T-helper 2 cell (primary cell): ENCODE measurements at places on chromosomes 2 and 18.

- DNase-seq = no peak
These were observed 161.6 kb upstream of the CAPN13 start for GRCh38 chr2:30968660-30969397.

DNA sequence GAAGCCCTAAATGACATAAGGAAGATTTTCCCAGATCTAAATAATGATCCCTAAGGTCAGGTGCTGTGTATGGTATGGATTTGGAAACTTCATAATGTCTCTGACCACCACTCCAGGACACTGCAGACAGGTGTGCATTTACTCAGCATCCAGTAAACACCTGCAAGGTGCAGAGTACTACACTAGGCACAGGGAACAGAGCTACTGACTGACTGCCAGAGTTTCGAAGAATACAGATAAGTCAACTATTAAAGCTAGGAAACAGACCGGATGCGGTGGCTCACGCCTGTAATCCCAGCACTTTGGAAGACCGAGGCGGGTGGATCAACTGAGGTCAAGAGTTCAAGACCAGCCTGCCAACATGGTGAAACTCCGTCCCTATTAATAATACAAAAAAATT is 65.0 kb downstream of the ATP8B1 start:
- DNase-seq = no peak

DNA sequence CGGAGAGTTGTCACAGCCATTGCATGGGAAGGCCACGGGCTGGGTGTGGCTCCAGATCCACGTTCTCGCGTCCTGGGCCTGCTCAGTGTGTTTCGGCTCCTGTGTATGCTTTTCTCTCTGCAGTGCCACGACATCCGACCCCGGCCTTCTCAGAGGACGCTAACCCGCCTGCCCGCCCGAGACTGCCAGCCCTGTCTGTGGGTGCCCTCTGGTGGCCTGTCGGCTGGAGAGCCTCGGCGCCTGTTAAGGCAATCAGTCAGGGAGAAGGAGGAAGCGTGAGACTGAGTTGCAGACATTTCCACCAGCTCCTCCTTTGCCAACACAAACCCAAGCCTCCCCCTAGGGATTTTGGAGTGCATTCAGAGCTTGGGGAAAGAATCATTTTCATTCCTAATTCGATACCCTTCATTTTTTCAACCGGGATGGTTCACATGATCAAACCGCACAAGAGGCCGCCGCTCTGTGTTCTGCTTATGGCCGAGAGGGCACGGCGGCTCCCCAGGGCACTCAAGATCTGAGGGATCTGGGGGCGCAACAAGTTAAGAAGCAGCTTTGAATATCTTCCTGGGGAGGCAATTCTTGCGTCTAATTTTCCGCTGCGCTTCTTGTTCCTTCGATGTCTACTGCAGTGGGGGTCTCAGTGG is 37.5 kb upstream of the ZBTB7C start:
- peak; percentile 31 for DNase-seq

DNA sequence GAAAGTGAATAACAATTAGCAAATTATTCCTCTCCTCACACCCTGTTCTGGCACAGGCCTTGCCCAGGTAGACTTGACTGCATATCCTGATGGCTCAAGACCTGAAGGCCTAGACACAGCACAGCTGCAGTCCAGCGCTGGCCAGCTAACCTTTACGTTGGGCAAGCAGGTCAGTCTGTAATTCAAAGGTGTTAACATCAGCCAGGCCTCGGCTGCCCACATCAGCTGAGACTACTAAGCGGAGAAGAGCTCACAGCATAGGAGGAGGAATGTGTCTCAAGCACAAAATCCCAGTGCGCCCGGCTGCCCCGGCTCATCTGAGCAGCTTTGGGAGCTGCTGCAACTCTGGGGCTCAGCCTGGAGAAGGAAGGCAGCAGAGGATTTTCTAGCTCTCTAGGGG is 33.5 kb upstream of the OTOF start:
- DNase-seq = no peak

- no peak for DNase-seq
These were observed 3.8 kb downstream of the SLC66A3 start for GRCh38 chr2:11158916-11159573.

DNA sequence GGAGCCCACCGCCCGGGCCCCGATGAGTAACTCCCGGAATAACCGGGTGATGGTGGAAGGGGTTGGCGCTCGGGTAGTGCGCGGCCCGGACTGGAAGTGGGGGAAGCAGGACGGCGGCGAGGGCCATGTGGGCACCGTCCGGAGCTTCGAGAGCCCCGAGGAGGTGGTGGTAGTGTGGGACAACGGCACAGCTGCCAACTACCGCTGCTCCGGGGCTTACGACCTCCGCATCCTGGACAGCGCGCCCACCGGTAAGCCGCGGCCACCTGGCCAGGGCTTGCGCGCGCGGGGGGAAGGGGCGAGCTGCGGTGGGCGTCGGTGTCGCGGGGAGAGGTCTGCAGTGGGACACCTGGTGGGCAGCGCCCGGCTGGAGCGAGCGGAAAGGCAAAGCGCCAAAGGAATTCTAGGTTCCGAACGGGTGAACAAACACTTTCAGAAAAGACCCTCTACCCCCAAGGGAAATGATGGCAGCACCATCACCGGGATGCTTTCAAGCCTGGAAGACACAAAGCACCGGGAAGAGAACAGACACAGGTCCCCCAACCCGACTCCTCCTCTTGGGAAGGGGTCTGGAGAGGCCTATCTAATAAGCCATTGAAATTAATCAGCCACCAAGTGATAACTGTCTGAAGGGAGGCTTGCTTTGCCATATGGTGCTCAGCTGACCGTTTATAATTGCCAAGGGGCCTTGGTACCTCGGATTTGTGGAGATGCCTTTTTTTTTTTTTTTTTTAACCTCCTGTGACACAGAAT is 1.1 kb downstream of the MIB1 start:
- no peak for DNase-seq

DNA sequence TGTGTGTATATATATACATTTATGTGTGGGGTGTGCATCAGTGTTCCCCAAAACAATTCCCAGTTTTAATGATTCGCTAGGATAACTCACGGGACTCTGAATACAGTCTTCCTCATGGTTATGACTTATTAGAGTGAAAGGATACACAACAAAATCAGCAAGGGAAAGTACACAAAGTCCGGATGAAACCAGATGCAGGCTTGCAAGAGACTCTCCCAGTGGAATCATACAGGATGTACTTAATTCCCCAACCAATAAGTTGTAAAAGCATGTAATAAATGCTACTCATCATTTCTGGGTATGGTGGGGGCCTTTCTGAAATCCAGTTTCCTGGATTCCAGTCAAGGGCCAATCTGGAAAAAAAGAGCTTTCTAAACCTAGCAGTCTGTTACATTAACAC is 654.1 kb upstream of the SYT4 start:
- no peak for DNase-seq

DNA sequence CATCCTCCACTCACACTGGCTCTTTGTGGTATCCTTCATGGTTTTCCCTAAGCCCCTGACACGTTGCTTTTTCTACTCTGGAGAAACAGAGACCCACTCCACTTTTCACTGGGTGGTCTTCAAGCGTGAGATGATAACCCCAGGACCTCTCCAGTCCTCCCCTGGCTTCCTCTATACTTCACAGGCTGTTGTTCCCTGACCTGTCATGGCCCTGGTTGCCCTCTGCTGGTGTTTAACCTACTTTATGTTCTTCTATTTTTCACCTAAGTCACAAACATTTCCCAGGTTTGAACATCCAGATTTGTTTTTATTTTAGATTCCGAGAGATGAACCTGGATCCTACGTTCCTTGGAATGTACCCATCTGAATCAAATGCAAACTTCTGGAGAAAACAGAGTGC is 84.5 kb downstream of the AOX1 start:
- no peak for DNase-seq

DNA sequence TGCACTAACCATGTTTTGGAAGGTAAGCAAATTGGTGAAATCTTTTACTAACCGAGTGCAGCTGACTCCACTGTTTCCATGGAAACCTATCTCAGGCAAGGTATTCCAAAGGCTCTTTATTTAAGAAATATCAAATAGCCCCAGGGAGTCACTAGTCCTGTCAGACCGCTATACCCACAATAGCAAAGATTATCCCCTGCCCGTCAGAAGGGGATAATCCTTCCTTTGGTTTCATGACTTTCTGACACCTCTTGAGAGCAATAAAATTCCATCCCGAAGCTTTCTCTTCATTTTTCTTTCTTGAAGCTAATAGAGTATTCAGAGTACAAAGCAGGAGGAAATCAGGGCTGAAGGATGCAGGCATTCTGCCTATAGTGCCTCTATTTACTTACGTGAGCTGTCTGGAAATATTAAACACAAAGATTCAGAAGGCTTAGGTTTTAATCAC is 34.7 kb upstream of the MAP2 start:
- no peak for DNase-seq

GRCh38 chr2:181812106-181812743 is 79.3 kb upstream of the ITPRID2 start:
- no peak for DNase-seq

DNA sequence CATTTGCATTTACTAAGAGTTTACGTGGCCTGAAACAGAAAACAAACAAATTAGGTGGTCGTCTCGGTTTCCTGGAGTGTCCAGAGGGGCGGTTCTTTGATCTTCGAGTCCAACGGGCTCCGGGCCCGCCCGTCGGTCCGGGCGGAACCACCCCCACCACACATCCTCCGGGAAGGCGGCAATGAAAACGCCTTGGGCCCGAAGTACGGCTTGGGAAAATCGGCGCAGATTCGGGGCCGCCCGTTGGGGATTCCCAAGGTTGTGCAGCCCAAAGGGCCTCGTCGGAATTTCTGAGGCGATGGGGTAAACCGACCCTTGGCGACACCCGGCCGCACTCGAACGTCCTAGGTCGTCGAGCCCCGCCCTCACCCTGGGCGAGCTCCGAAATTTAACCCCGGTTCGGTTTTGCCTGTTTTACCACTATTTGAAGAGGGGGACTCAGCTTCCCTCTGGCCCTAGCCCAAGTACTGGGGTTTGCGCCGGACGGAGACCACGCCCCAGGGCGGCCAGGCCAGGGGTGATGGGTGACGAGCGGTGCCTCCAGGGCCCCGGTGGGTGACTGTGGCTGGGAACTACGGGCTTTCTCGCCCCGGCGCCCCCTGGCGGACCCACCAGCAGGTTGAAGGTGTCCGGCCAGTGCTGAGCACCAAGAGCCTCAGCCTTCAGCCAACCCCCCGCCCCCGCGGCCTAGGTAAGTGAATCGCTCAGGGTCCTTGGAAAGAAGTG is 1.9 kb upstream of the CFAP53 start:
- DNase-seq = peak; percentile 56

DNA sequence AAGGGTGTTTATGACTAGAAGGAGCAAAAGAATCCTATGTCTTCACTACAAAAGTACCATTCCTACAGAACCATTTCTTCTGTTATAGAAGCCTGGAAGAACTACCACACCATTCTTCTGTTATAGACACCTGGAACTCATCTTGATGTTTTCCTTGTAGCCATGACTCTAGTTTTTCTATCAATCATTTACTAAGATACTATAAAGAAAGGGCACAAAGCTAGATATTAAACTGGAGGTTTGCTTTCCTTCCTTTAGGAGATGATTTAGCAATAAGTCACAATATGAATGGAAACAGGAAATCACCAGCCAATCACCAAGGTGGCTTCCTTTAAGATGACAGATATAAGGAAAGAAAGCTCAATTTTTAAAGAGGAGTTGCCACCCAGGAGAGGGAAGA is 100.3 kb upstream of the NEUROD1 start:
- no peak for DNase-seq

DNA sequence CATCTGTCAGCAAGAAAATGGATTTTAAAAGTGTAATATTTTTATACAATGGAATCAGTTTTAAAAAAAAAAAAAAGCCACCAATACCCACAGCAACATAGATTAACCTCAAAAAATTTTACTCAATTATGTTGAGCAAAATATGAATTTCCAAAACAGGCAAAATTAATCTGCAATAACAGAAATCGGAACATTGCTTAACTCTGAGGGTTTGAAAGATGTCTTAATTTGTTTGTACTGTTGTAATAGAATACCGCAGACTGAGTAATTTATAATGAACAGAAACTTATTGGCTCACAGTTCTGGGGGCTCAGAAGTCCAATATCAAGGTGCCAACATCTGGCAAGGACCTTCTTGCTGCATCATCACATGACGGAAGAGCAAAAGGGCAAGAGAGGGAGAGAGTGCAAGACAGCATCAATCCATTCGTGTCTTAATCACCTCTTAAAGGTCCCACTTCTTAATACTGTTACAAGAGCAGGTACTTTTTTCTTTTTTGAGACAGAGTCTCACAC is 31.8 kb upstream of the TNFAIP6 start:
- DNase-seq = no peak
